GM23338 (cell line): ENCODE measurements at places on chromosomes 1 and 21. TPM values are rescaled to one million over a fixed set of nuclear protein-coding genes. Genes with fewer than 3 reads are reported as not detected.

Gene OR2T33
- 0.28 TPM in 1 of 2 replicates, not detected in the other for total RNA-seq

DNA sequence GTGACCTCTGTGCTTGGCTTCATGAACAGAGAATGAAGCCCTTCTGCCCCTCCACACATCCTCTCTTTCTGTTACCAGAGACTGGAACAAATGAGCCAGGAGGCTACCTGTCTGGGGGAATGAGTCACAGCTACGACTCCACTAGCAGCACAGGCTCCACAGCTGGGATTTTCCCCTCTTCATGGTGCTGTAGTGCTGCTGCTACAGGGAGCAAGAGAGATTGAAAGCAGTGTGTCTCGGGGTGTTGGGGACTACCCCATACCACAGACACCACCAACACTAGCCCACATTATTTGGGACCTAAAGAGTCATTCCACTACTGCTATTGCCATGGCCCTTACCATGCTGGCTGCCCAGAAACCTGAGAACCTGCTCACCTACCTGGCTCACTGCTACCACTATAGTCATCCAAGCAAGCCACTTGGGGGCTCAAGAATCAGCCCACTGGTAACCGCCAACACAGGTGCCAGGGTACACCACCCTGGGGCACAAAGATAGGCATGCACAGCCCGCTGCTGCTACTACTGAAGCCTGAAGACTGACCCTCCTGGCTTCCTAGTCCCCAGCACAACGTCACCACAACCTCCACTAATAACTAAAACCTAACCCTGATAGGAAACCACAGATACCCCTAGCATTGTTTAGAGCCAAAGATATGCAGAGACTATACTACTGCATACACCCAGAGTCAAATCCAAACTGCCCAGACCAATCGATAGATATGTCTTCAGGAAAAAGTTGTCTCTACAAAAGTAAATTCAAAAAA is 17.7 kb downstream of the CD1E start:
- no peak for DNase-seq

Gene TNFRSF18
- total RNA-seq: 0.58 and 1.5 TPM in 2 replicates

Gene HPCAL4
- 1.1 and 1.2 TPM in 2 replicates for total RNA-seq

Gene ERG
- 0.14 and 1.0 TPM in 2 replicates for total RNA-seq

- no peak for DNase-seq
Measured at GRCh38 chr1:221776495-221777301, 34.8 kb upstream of the DUSP10 start.

GRCh38 chr1:235735621-235736020 is 86.0 kb upstream of the GNG4 start:
- DNase-seq: no peak

Gene SGIP1
- total RNA-seq: 2.4 and 4.1 TPM in 2 replicates

GRCh38 chr1:7698641-7699040 is 72.5 kb upstream of the VAMP3 start:
- DNase-seq: no peak

DNA sequence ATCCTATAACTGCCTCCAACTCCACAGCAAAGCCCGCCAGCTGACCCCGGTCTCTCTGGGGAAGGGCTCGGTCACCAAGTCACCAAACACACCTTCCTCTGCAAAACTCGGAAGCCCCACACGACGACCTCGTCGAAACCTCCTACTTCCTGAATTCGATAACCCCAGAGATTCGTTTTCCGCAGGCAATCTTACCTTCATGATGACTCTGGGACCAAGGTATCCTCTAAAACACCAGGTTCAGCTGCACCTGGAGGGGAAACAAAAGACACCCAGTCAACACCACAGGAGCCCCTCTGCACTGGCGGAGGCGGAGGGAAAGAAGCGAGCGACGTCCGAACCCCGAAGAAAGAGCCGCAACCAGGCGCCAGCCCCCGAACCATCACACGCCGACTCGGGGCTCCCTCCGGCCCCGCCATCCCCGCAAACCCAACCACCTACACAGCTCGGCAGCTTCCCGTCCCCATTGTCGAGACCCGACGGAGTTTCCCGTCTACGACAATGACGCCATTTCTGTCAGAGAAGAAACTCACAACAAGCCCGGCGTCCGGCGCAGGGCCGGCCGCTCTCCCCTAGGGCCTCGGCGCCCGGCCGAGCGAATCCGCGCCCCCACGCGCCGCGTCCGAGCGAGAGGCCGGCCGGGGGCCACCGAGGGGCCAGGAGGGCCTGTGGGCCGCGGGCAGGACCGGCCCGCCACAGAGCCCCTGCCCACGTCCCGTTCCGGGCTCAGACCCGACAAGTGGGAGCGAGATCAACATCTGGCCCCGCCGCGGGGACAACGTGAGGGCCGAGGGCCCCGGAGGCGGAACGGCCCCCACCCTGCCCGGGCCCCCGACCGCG is 1.0 kb downstream of the ARID4B start:
- peak; percentile 69 for DNase-seq

GRCh38 chr1:221740993-221741702 is 741 bp downstream of the DUSP10 start:
- DNase-seq: peak; percentile 57

Gene LDLRAD1
- total RNA-seq: not detected in 2 replicates

DNA sequence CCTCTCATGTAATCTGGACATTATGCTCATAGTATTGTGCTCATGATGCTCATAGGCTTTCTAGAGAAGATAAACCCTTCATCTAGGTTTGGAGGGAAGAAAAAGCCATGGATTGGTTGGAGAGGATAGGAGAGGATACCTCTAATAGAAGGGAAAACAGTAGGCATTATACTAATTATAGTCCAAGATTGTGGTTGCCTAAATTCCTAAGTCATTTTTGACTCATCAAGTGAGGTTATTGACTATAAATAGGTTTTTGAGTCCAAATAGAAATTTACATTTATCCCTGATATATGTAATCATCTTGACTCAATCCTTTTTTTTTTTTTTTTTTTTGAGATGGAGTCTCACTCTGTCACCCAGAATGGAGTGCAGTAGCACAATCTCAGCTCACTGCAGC is 5.0 kb downstream of the SYT11 start:
- DNase-seq: no peak

DNA sequence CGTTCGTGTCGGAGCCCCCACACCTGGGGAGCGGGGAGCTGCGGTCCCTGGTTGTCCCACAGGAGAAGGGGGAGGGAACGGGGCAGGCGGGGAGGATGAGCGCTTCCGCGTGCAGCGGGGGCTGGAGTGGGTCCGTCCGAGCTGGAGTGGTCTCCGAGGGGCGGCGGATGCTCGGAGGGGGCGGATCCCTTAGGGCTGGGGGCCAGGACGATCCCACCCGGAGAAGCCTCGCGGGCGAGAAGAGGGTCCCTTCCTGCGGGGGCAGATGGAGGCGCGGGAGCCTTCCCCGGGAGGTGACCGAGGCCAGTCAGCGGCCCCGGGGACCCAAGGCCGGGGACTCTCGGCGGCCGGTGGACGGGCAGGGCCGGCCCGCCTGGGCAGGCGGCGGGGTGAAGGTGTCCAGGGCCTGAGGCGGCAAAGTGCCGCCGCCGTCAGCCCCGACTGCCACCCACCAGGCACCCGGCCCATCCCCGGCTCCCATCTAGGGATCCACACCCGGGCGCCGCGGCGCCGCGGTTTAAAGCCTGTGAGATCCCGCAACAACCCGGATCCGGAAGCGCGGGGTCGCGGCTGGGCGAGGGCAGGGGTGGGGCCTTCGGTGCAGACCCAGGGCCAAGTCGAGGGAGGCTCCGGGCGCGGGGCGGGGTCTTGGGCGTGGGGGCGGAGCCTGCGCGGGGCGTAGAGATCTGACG is 5.3 kb upstream of the CCDC27 start:
- peak; percentile 95 for DNase-seq

Gene CD1C
- total RNA-seq: 0.16 TPM in 1 of 2 replicates, not detected in the other
